ENCODE measurements at places on chromosomes 6 and 20.

GRCh38 chr6:37362101-37362828, 8.5 kb downstream of the RNF8 start:
- DNase-seq = no peak

GRCh38 chr6:14871221-14871620, 374.6 kb upstream of the JARID2 start:
- DNase-seq = peak; percentile 69

DNA sequence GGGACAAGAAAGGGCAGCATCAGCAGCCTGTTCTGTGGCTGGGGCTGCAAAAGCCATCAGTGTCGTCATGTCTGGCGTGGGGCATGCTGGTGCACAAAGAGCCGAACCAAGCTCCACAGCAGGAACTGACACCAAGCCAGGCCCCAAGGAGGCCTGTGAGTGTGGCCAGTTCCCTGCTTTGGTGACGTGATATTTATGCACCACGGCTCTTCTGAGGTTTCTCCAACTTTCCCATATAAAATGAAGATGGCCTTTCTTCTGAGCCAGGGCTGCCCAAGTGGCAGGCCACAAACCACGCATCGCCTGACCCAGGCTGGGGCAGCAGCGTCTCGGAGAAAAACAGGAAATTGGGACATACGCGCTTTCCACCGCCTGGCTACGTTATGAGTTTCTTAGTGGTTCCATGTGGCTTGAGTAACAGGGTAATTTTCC, 109.9 kb downstream of the RIN2 start:
- DNase-seq = no peak

- no peak for DNase-seq
These were observed 107.4 kb upstream of the TAB2 start for GRCh38 chr6:149209871-149210775.

DNA sequence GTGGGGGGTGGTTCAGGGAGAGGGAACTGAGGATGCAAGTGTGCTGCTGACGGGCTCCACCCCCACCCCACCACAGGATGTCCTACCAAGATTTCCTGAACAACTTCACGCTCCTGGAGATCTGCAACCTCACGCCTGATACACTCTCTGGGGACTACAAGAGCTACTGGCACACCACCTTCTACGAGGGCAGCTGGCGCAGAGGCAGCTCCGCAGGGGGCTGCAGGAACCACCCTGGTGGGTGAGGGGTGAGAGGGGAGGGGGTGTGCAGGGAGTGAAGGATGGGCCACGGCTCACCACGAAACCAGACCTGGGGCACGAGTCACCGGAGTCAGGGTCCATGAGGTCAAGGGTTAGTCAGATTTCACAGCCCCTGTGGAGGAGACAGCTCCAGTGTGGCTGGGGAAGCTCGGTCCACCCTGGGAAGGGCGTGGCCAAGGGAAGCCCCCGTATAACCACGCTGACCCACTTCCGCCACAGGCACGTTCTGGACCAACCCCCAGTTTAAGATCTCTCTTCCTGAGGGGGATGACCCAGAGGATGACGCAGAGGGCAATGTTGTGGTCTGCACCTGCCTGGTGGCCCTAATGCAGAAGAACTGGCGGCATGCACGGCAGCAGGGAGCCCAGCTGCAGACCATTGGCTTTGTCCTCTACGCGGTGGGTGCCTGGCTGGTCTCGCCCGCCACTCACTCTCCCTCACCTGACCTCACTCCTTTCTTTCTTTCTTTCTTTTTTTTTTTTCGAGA, 18.3 kb downstream of the CAPN11 start:
- DNase-seq = no peak

DNA sequence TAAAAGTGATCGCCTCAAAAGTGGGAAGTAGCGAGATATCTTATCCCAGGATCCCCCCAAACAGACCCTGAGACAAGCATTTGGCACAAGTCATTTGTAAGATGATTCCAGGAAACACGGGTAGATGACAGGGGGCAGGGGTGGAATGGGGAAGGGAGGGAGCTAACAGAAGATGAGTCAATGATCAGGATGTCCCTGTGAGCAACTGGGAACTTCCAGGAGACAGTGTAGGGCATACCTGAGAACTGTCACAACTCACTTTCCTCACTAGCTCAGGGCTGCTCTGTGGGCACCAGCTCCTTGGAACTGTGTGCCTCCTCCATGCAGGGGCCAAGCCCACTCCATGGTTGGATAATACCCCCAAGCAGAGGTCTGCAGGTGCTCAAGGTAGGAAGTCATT, 38.5 kb upstream of the VSX1 start:
- DNase-seq = no peak

DNA sequence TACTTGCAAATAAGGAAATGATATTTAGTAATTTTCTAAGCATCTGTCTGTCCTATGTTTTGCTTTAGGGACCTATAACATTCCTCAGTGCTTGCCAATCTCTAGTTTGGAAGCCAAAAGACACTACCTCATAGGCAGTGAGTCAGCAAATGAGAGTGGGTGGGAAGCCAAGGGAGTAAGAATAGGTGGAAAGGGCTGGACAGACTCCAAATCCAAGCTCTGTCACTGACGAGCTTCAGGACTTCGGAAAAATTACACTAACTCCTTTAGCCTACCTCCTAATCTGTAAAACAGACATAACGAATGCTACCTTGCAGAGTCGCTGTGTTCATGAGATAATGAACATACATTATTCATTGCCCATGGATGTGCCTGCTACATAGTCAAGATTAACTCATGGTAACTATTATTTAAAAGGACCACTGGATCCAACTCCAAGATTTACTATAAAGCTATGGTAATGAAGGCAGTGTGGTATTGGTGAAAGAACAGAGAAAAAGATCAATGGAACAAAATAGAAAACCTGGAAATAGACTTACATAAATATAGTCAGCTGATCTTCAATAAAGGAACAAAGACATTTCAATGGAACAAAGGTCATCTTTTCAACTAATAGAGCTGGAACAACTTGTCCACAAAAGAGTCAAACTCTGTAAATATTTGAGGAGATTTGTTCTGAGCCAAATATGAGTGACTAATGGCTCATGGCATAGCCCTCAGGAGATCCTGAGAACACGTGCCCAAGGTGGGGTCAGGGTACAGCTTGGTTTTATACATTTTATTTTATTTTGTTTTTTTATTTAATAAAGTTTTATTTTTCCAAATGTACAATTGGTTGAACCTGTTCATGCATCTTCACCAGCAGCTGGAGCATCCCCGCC, 64.1 kb downstream of the FAM50B start:
- peak; percentile 51 for DNase-seq

GRCh38 chr6:44855562-44856411, 468.3 kb downstream of the CDC5L start:
- peak; percentile 65 for DNase-seq

- no peak for DNase-seq
These were observed 92.7 kb upstream of the JARID2 start for GRCh38 chr6:15153191-15153590.

DNA sequence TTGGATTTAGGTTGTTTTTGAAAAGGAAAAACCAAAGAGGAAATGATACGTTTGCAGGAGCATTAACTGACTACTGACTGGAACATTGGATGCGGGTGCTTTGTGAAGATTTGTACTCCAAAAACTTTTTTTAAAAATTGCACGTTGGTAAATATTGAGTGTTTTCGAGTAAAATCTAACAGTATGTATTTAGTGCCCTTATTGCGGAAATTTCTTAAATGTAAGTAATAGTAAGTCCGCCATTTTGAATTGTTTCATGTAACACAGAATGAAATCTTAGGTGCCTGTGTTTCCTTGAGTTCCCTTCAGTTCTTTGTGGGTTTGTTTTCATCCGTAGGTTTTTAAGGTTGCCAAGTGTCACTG, 15.2 kb upstream of the LIN28B start:
- DNase-seq = no peak

Measured in brain (organoid and tissue), 16 donors.